ENCODE measurements at places on chromosomes 7 and 10.

GRCh38 chr7:50037086-50037485, 56.0 kb downstream of the ZPBP start:
- no peak for DNase-seq

- DNase-seq: no peak
Observed at GRCh38 chr10:113360870-113361269, 192.0 kb upstream of the HABP2 start.

DNA sequence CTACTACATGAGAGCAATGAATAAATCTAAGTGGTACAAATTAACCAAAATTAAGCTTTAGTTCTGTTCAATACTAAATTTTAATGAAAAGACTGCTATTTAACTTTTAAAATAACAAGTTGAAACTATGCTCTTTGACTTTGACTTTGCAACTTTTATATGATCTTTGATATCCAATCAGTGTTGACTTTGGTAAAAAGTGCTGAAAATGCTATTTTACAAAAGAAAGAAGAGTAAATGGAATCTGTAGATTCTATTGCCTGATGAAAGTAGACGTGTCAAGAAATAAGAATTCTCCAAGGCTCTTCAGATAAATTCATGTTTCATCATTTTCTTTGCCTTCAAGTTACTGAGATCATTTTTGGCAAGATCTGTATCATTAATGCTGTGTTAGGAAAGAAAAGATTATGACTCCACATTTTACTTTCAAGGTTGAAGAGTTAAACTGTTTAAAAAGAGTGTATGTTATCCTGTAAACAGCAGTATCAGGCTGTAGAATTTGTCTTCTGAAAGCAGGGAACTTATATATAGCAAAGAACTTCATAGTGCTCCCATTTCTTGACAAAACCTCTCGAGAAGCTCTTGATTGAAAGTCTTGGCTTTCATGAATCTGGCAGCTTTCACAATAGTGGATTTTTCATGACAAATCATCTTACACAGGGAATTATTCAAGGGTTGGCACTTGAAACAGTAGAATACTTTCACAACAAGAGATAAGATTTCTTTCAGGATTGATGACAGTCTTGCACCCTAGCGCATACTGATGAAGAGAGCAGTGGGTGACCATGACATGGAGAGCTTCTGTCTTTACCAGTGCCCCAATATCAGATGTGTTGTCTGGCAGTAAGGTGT, 72.1 kb downstream of the PTEN start:
- no peak for DNase-seq

- no peak for DNase-seq
Observed at GRCh38 chr7:56105508-56105907, 768 bp downstream of the CHCHD2 start.

- DNase-seq: peak; percentile 47
Observed at GRCh38 chr10:58385784-58386112, 538 bp downstream of the TFAM start.

GRCh38 chr7:35968140-35968940, 167.5 kb downstream of the SEPTIN7 start:
- DNase-seq: no peak

DNA sequence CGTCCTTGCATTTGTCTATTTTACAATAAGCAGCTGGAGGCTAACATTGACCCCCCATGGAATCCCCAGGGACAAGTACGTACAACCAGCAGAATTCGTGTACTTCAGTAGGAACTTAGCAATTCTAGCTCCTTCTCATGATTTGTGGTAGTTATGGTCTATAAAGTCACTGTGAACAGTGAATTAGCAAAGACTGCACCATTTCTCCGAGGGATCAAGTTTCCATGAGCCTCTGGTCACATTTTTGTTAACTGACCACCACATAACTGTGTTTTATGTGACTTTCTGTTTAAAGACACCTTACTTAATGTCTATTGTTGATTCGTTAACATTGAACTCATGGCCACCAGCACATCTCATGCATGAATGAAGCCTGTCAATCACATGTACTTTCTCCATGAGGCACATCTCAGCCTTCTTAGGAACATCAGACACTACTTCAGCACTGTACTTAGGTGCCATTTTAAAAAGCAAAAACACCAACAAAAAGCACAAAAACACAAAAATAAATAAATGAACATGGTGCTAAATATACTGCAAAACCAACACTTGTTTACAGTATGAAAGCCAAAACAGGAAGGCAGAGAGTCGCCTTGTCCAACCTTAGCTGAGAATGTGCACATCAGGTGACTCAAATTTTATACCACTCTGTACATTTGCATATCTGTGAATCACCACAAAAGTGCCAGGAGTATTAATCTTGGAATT, 9.0 kb upstream of the UCN3 start:
- no peak for DNase-seq

GRCh38 chr7:46847126-46847525, 734.8 kb downstream of the TNS3 start:
- DNase-seq: no peak

GRCh38 chr7:28685644-28686417, 272.3 kb downstream of the TRIL start:
- DNase-seq: peak; percentile 88

GRCh38 chr10:123635745-123636144, 30.4 kb upstream of the GPR26 start:
- no peak for DNase-seq
